ENCODE measurements at places on chromosomes 6 and 20.

- no peak for DNase-seq
Measured at GRCh38 chr6:42436825-42437224, 14.9 kb downstream of the TRERF1 start.

DNA sequence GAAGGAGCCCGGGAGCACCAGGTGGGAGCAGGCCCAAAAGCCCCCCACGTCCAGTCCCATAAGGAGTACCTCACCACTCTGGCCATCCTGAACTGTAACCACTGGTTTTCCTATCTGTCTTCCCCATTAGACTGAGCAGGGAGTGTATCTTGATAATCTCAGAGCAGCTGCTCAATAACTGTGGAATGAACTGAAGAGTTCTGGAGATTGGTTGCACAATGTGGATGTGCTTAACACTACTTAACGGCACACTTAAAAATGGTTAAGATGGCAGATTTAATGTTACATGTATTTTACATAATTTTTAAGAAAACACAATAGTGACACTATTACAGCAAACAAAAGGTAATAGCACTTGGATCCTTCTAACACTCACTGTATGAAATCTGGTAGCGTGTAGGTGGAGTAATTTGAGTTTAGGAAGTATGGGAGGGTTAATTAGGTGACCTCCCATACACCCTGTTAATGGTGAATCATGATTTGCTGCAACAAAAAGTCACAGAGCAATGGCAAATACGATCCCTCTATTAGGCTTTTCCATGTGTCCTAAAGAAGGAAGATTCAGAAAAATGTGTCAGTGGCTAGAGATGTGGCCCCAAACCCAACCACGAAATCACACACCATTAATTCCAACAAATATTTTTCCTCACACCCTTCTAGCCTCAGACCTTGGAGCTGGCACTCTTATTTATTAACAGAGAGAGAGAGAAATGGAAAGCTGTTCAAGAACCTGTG is 18.4 kb downstream of the TRAM2 start:
- DNase-seq = no peak

- DNase-seq = no peak
Measured at GRCh38 chr6:96789871-96790270, 47.4 kb downstream of the GPR63 start.

- DNase-seq = no peak
Measured at GRCh38 chr6:41798901-41799558, 11.5 kb downstream of the TOMM6 start.

GRCh38 chr20:61963885-61964674 is 101.6 kb downstream of the TAF4 start:
- no peak for DNase-seq

DNA sequence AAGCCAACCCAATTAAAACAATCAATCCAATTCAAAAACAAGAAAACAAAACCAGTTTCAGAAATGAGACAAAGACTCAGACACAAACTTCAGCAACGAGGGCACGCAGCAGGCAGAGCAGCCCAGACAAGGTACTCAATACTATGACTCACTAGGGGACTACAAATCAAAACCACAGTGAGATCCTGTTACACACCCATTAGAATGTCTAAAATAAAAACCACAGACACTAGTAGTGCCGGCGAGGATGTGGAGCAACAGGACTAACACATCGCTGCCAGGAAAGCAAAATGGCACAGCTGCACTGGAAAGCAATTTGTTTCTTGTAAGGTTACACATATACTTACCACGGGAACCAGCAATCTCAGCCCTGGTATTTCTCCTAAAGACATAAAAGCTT is 28.4 kb upstream of the MAS1L start:
- no peak for DNase-seq

DNA sequence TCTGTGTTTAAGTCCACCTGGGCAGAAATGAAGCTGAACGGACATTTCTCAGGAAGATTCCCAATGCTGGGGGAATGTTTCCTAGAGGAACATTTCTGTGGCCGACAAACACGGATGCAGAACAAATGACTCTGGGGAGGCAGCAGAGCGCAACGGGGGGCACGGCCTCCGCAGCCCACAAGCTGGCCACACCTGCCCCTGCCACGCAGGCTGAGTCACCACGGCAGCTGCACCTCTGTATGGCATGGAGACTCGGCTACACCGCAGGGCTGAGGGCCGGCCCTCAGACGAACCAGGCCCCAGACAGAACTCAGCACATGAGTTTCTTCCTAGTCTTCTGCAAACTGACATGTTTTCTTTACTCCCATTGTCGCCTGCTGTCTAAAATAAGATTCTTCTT is 10.0 kb upstream of the PRR18 start:
- no peak for DNase-seq
